Aorta (tissue), 5 donors: ENCODE measurements at places on chromosomes 5 and 9.

DNA sequence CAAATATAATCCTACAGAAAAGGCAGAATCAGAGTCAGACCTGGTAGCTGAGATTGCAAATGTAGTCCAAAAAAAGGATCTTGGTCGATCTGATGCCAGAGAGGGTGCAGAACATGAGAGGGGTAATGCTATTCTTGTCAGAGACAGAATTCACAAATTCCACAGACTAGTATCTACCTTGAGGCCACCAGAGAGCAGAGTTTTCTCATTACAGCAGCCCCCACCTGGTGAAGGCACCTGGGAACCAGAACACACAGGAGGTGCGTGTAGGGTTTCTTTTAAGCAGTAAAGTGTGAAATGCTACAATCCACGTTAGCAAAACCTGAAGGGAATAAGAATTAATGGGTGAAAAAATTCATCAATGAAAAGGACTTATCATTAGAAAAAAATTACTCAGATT, 145.8 kb downstream of the GIN1 start:
- no peak overlapping the region for H3K4me3 ChIP-seq
- peak overlapping the region; percentile 3 for H3K27ac ChIP-seq
- H3K27me3 ChIP-seq = no peaks in the 10 kb centered on the region
- DNase-seq = no peak

DNA sequence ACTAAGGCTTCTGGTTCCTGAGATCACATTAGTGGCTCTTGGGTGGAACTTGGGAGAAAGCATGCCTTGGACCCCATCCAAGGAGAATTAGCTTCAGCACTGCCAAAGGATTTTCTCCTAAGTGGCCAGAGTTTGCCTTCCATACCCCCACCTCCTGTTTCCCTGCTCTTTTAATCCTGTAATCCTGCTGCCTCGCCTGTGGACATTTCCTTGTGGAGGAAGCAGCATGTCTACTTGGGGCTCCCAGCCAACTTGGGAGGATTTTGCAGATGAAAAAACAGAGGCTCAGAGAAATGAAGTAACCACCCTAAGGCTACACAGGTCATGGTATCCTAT, 1.6 kb downstream of the ARSI start:
- H3K27me3 ChIP-seq = no peaks in the 10 kb centered on the region
- H3K4me1 ChIP-seq = no peaks in the 10 kb centered on the region
- no peak overlapping the region for H3K4me3 ChIP-seq
- DNase-seq = peak; percentile 22
- no peak overlapping the region for H3K27ac ChIP-seq

DNA sequence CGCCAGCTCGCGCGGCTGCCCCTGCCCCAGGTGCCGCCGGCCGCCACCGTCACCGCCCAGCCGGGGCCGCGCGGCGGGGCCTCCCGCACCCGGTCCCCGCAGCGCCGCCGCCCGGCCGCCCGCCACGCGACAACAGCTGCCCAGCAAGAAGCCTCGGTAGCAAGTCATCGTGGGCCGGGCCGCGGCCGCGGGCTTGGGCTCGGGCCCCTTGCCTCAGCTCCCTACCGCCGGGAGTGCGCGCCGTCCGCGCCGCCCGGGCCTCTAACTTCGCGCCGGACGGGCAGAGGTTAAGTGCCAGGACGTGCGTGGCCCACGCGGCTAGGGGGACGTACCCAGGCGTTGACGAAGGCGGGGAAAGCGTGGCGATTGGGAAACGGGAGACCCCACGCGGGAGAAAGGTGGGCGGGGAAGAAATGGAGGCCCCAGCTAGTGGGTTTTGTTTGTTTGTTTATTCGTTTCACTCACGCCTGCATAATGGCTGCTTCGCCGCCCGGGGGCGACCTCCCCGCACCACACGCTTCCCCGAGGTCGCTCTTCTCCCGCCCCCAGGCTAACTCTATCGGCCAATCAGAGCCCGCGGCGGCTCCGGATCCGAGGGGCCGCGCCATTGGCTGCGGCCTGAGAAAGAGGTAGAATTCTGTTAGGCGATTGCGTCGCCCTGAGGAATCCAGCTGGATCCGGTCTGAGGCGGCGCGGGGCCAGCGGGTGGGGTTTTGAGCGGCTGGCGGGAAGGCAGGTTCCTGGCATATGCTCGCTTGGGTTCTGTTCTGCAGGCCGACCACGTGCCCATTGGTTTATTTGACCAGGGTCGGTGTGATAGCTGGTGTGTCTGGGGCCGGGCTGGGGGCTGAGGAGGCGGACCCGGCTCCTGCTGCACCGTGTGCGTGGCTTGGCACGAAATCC, at the start of gene NADK2:
TSS of gene NADK2 (minus strand) at position 295 of the 903 bp plus-strand sequence. CDS start at position 168, 127 bp downstream.
- peak within 1 kb of the TSS; percentile 81 for H3K27ac ChIP-seq
- H3K27me3 ChIP-seq = no peaks in the 10 kb centered on the region
- peak; percentile 98 for DNase-seq
- H3K4me1 ChIP-seq = peaks cover 2% of the 10 kb centered on the region
- peak within 1 kb of the TSS; percentile 68 for H3K4me3 ChIP-seq

DNA sequence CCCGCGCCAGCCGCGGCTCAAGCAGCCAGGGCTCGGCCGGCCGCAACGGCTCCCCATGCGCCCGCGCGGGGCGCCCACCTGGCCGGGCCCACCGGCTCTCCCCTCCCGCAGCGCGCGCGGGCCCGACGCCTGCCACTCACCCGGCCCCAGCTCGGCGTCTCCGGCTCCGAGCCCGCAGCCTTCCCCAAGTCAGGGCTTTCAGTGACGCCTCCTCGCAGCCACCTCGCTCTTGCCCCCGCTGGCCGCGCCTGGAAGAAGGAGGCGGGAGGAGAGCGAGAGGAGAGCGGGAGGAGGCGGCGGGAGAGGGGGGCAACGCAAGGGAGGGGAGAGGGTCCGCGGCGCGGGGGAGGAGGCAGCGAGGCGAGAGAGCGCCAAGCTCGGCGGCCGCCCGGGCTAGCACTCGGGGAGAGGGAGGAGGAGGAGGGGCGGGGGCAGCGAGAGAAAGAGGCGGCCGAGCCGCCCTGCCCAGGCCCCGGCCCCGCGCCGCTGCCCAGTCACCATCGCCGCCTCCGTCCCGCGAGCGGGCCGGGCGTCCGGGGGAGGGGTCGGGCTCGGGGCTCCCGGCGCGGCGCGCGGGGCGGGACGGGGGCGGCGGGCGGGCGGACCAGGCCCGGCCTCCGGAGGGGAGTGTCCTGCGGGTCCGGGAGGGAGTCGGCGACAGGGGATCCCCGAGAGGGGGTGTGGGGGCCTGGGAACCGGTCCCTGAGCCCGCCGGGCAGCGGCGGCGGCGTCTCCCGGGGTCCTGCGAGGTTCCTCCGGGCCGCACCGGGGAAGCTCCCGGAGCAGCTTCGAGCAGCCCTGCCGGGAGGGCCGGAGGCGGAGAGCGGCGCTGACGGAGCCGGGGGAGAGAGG, at the start of gene LHFPL2:
TSS of gene LHFPL2 (minus strand) at position 414 of the 852 bp plus-strand sequence. CDS start 138,559 bp downstream, outside the sequence.
- peak; percentile 93 for DNase-seq
- no peaks in the 10 kb centered on the region for H3K36me3 ChIP-seq
- H3K27me3 ChIP-seq = no peaks in the 10 kb centered on the region
- peak within 1 kb of the TSS; percentile 65 for H3K4me3 ChIP-seq
- H3K4me1 ChIP-seq = peaks cover 3% of the 10 kb centered on the region

- DNase-seq = no peak
- peaks cover 5% of the 10 kb centered on the region for H3K36me3 ChIP-seq
- no peaks in the 10 kb centered on the region for H3K27me3 ChIP-seq
- no peak overlapping the region for H3K4me3 ChIP-seq
- H3K27ac ChIP-seq = no peak overlapping the region
Observed at GRCh38 chr5:149628221-149628620, 46.9 kb downstream of the ARHGEF37 start.

GRCh38 chr5:134370311-134370870, 978 bp upstream of the UBE2B start:
- H3K4me1 ChIP-seq = no peaks in the 10 kb centered on the region
- peak overlapping the region; percentile 44 for H3K4me3 ChIP-seq
- peak overlapping the region; percentile 28 for H3K27ac ChIP-seq
- H3K36me3 ChIP-seq = no peaks in the 10 kb centered on the region
- no peak for DNase-seq

GRCh38 chr5:55101556-55102276, 730 bp upstream of the GZMA start:
- H3K27ac ChIP-seq = no peak overlapping the region
- H3K4me3 ChIP-seq = no peak overlapping the region
- H3K36me3 ChIP-seq = no peaks in the 10 kb centered on the region
- DNase-seq = no peak
- no peaks in the 10 kb centered on the region for H3K4me1 ChIP-seq

DNA sequence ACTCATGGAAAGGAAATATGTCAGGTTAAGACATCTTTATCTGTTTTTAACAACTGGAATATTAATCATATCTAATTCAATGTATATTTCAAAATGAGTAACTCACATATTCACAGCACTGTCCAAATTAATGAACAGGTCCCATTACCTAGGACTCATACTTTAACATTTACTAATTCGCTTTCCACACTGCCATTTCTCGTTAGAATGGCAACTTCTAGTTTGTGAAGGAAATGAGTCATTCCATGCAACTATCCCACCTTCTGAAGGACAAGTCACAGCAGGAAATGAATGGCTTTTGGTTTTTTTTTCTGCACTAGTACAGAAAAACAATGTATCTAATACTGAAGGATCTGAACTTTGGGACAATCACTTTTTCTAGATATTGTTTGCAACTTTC, 24.6 kb upstream of the IFNK start:
- no peak overlapping the region for H3K4me3 ChIP-seq
- H3K4me1 ChIP-seq = no peaks in the 10 kb centered on the region
- no peaks in the 10 kb centered on the region for H3K27me3 ChIP-seq
- no peaks in the 10 kb centered on the region for H3K36me3 ChIP-seq

DNA sequence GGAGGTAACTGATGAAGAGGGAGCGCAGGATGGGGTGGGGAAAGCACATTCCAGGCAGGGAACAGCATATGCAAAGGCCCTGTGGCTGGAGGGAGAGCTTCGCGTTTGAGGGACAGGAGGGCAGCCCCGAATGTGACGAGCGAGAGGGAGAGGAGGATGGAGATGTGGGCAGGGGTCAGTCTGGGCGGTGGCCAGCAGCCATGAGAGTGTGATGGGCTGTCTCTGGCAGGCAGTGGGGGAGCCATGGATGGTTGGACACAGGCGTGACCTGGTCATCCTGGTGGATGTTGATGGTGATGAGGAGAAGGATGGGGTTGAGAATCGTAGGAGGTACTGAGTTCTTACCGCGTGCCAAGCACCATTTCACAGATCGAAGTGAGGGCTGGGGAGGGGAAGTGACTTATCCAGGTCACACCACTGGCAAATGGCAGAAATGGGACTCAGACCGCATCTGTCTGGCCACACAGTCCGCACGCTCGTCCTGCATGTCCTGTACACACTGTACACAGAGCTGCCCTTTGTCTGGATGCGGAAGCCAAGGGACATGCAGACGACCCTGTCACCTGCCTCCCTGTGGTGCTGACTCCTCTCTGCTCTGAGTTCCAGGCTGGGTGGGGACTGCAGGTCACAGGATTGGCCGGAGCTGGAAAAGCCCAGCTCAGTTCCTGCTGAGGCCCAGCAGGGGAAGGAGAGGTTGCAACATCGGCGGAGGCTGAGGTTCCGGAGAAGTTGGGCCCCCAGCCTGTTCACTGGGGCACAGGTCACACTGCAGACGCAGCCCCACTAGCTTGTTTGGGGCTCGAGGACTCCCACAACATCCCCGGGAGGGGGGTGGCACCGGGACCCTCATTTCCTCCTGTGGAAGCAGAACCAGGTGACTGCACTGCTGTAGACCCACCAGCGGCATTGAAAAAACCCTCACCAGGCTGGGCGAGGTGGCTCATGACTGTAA, 165.6 kb upstream of the IER5L start:
- no peak overlapping the region for H3K27ac ChIP-seq
- no peak overlapping the region for H3K4me3 ChIP-seq
- no peaks in the 10 kb centered on the region for H3K27me3 ChIP-seq
- no peaks in the 10 kb centered on the region for H3K36me3 ChIP-seq
- DNase-seq = no peak

- H3K4me1 ChIP-seq = no peaks in the 10 kb centered on the region
- no peak for DNase-seq
- no peak overlapping the region for H3K4me3 ChIP-seq
- H3K36me3 ChIP-seq = no peaks in the 10 kb centered on the region
- H3K27me3 ChIP-seq = no peaks in the 10 kb centered on the region
- no peak overlapping the region for H3K27ac ChIP-seq
Observed at GRCh38 chr5:2141254-2142000, 258.7 kb upstream of the IRX4 start.

DNA sequence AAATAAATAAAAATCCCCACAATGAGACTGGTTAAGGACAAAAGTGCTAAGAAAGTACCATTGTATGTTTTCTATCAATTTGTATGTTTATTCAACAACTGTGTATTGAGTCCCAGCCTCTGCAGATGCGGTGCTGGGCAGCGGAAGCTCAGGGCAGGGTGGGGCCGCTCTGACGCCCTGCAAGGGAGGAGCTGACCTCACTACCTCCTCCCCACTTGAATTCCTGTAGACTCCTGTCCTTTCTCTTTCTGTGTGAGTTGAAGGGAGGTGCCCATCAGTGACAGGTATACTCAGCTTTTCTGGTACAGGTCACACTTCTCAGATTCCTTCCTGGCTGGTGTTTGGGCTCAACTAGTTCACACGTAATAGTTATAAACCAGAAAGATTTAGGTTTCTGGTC, 27.0 kb downstream of the ANGPTL2 start:
- no peaks in the 10 kb centered on the region for H3K36me3 ChIP-seq
- H3K27ac ChIP-seq = no peak overlapping the region
- no peaks in the 10 kb centered on the region for H3K4me1 ChIP-seq

GRCh38 chr9:15146268-15146700, 160.7 kb downstream of the TTC39B start:
- H3K4me1 ChIP-seq = no peaks in the 10 kb centered on the region
- no peak overlapping the region for H3K27ac ChIP-seq
- H3K27me3 ChIP-seq = no peaks in the 10 kb centered on the region
- H3K4me3 ChIP-seq = no peak overlapping the region
- no peak for DNase-seq
- H3K36me3 ChIP-seq = no peaks in the 10 kb centered on the region

DNA sequence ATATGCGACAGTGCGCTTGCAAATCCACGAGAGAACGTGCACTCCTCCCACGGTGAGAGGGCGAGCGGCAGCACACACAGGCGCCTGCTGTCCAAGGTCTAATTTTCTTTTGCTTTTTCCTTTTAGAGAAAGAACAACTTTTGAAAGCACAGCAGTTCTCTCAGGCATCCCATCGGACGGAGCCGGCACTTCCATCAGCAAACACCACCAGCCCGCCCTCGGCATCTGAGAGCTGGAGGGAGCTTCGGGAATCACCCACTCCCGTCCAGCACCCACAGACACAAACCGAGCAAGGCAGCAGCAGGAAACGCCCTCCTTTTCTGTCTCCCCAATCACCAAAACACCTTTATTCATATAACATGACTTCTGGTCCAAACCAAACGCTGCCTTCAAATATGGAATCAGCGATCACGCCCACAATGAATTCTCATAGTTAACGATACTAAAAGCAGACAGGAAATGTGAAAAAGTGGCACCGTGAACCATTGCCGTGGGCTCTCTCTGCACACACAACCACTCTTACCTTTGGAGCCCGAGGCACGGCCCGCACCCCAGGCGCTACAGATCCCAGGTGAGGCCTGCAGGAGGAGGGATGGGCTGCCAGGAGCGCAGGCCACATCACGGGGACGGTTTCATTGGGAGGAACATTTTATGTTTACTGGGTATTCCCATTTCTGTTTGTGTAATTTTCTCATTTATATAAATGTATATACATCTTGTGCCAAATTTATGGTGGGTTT, 14.2 kb downstream of the LPCAT1 start:
- no peaks in the 10 kb centered on the region for H3K27me3 ChIP-seq
- no peak for DNase-seq
- no peak overlapping the region for H3K4me3 ChIP-seq
- no peaks in the 10 kb centered on the region for H3K4me1 ChIP-seq
- H3K27ac ChIP-seq = no peak overlapping the region

GRCh38 chr9:89468281-89468960, 29.5 kb downstream of the SEMA4D start:
- no peaks in the 10 kb centered on the region for H3K36me3 ChIP-seq
- H3K4me3 ChIP-seq = no peak overlapping the region
- no peaks in the 10 kb centered on the region for H3K4me1 ChIP-seq
- no peaks in the 10 kb centered on the region for H3K27me3 ChIP-seq
- DNase-seq = no peak
- H3K27ac ChIP-seq = no peak overlapping the region
